ENCODE measurements at places on chromosomes 6 and 20.

- no peak for DNase-seq
These were observed 64.5 kb downstream of the EYA2 start for GRCh38 chr20:46959081-46959692.

- DNase-seq = no peak
These were observed 5.3 kb downstream of the NHLRC1 start for GRCh38 chr6:18117136-18117535.

- no peak for DNase-seq
These were observed 6.1 kb upstream of the TMEM200A start for GRCh38 chr6:130359736-130360135.

- DNase-seq = no peak
These were observed 124.1 kb upstream of the NEDD9 start for GRCh38 chr6:11356404-11357155.

DNA sequence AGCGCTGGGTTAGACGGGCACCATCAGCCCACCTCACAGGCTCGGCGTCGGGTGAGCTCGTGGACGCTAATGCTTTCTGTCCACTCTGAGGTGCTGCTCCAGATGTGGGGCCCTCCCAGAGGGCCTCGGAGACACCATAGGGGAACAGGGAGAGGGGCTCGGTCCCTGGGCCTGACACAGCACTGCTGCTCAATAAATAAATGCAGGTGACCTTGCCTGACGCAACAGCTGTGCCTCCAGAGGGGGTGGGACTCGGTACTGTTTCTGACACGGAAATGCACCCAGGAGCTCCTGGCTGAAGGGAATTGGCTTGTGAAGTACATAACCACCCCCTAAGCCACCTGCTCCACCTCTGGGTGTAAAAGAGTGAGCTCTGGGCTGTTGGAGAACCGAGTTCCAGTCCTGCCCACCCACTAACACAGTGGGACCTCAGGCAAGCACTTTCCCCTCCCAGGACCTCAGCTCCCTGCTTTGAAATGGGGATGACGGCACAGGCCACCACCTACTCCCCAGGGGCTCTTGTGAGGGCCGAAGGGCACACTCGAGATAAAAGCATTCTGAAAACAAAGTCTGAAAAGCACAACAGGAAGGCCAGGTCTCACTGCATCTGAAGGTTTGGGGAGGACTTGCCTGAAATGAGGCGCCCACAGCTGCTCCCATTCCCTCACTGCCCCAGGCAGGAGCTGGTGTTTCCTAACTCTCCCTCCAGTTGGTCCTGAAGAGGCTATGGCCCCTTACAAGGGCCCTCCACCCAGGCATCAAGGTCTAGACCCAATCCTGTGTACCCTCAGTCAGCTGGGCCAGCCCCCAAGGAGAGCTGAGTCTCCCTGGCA is 6.7 kb downstream of the KCNK15 start:
- no peak for DNase-seq

DNA sequence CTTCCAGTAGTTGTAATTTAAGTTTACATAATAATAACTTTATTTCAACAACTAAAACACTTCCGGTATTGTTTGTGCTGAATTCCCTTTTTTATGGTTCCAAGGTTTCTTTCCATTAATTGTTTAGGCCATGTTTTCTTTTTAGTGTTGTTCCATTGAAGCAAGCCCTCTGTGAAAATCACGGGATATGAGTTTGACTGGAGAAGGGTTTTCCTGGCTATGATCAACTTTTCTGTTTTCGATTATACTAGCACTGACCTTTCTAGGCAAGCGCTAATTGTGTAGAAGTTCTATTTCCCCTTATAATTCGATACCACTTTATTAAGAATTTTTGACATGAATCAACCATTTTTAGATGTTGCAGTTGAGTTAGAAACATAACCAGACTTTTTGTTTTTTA is 2.4 kb downstream of the LAMA2 start:
- DNase-seq = no peak

DNA sequence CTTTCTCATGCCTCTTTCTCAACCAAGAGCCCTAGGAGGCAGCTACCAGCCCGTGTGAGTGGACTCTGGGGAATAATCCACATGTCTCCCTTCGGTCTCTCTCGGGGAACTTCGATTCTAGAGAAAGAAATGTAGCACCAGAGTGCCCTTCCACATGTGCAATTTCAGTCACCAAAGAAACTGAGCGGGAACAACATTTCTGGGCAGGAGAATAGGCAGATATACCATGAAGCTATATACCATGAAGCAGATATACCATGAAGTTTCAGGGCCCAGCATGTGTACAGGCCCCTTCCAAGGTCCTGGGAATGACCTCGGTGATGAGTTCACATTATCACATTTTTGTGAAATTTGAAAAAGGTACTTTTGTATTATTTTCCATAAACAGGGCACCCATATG is 60.8 kb downstream of the PDE10A start:
- DNase-seq = no peak

- no peak for DNase-seq
These were observed 10.3 kb downstream of the ELOVL2 start for GRCh38 chr6:11033825-11034224.

- DNase-seq = no peak
These were observed 176.3 kb downstream of the ADGRG6 start for GRCh38 chr6:142478117-142478516.

DNA sequence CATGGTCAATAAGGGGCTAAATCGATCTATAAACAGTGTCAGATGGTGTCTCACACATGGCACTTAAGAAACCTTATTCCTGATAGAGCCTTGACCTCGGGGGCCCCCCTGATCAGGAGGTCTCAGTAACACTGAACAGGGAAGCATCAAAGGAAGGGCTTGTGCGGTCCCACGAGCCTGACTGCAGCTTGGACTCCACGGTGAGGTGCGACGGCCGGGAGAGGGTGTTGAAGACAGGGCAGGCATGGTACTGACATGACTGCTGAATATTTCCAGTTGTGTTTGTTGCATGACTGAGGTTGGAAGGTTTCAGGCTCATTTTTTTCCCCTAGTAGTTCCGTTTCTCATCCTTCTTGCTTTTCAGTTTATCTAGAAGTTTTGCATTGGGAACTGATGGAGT is 107.1 kb upstream of the JAG1 start:
- no peak for DNase-seq

- no peak for DNase-seq
These were observed 79.6 kb downstream of the CEP57L1 start for GRCh38 chr6:109174916-109175315.

DNA sequence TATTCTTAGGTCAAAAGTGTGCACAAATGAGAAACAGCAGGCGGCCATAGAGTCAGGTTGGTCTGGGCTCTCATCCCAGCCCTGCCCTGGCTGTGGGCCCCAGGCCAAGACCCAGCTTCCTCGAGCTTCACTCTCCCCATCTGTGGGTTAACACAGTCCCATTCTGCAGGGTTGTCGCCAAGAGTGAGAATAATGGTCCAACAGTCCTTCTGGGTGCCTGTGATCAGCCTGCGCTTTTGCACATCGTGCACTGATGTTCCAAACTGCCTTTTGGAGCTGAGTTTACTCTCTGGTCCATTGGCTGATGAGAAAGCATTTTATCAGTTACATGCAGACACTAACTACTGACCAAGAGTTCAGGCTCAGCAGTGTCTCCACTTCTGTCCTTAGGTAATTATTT is 82.6 kb downstream of the INSM1 start:
- DNase-seq = no peak

GRCh38 chr20:14764511-14765369 is 427.3 kb upstream of the FLRT3 start:
- DNase-seq = no peak

DNA sequence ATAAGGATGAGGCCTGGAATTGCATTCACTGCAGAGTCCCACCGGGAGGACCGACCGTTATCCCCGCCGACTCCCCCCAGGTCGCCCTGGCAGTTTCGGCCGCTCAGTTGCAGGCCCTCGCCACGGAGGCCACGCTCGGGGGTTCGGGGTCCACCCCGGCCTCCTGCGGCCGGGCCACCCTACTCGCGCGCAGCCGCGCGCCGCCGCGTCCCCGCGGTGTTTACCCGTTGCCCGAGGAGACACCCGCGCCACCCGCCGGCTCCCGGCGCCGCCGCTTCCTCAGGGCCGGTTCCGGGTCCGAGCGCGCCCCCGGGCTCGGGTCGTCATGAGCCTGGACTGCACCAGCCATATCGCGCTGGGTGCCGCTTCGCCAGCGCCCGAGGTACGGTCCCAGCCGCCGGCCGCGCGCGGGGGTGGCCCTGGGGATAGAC is at the start of gene CCDC170:
CCDC170 (plus strand) TSS at position 214 of the 431 bp plus-strand sequence; CDS start at position 326, 112 bp downstream.
- DNase-seq = no peak

GRCh38 chr6:104929353-104929752 is 27.6 kb upstream of the LIN28B start:
- DNase-seq = no peak

GRCh38 chr6:109008054-109008453 is 86.6 kb downstream of the SESN1 start:
- DNase-seq = no peak

GRCh38 chr6:121849477-121849876 is 414.0 kb downstream of the GJA1 start:
- DNase-seq = no peak

- peak; percentile 93 for DNase-seq
These were observed 658 bp downstream of the RIN2 start for GRCh38 chr20:19758501-19759331.

DNA sequence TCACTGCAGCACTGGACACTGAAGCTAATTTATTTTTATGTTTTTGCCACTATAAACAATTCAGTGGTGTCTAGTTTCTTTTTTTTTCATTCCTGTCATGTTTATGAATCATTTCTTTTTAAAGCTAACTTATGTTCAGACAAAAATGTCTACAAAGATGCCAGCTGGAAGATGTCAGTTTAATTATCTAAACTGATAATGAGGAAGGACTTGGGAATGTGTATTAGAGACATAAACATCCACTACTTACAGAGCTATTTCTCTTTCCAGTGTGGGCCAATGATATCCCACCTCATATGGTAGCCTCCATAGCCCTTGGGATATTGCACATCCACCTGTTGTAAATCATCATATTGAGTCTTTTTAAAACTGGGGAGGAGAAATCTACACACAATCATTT is 132.1 kb upstream of the FAM184A start:
- no peak for DNase-seq

- DNase-seq = no peak
These were observed 42.8 kb upstream of the RALGAPA2 start for GRCh38 chr20:20755231-20755630.

DNA sequence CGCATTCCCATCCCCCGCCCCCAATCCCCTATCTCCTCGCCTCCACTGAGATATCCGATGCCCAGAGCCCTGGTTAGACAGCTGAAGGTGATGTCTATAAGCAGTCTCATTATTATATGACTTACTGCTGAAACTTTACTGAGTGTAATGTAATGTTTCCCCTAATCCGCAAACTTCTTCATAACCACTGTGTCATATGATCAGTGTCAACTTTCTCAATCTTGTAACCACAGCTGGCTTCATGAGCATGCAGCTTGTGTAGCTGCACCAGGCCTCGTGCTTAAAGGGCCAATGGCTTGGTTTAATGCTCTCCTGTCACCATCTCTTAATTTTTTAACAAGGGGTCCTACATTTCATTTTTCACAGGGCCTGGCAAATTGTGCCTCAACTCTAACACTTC is 8.1 kb downstream of the ASIP start:
- no peak for DNase-seq

DNA sequence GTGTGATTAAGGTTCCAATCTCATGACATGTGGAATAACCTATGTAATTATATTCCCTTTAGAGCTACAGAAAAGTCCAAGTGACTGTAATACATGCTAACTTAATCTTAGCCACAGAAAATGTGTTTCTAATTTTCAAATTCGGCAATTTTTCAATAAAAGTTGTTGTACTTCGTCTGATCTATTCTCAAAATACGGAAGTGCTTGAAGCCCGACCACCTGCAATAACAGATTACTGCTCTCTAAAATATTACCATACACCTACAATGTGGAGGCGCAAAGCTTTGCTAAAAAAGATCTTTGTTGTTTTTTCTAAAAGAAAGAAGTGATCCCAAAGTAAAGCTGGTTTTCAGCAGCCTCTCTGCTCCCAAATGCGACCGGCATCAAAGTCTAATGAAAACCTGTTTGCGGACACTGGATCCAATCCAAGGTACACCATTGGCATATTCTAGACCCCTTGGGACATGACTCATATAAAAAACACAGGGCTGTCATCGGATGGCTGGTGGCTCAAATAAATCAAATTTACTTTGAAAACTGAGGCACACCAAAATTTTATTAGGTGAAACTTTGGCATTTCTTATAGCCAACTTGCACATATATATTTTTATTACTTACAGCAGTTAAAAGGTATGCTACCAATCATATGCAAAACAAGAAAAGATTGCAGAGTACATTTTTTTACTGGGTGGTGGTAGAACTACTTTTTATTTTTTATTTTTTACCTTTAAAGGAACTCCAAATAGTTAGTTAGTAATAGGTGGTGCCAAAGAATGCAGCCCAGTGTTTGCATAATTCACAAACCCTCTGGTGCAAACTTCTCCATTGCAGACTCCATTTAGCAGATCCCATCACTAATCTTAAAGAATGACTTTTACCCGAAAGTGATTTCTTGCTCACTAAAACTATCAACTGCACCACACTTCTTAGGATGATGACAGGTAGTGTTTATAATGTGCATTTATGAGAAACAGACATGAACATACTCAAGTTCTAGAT is 118.7 kb upstream of the TBX18 start:
- no peak for DNase-seq

GRCh38 chr20:31515775-31516107 is 1.5 kb downstream of the HM13 start:
- DNase-seq = no peak

- DNase-seq = no peak
These were observed 18.9 kb upstream of the SRSF6 start for GRCh38 chr20:43438578-43439316.

DNA sequence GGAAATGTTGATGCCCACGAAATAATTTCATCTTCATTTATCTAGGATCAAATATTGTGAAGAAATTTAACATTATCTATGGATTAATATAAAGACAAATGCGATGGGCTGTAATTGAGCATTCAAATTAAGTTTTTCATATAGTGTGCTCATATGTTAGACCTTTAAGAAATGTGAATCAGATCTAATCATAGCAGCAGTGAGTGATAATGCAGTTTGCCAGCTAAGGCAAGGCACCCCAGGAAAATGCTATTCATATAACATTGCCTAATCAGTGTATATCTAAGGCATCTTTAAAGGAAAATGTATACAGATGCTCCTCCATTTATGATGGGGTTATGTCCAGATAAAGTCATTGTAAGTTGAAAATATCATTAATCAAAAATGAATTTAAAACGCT is 135.2 kb downstream of the KCNQ5 start:
- DNase-seq = no peak

DNA sequence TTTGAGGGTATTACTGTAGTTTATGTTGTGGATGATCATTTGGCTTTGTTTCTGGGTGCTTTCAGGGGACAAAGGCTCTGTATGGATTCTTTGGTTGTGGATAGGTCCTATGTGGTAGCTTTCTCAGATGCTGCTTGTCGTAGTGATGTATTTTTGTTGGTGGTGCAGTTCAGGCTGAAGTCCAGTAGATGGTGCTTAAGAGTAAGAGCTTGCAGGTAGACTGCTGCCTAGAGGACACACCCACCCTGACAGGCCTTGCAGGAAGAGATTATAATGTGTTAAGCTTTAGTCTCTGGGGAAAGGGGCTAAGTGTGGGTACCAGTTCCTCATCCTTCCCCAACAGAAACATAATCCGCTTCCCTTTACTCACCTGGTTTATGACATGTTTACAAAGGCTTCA is 62.6 kb upstream of the ADGRB3 start:
- no peak for DNase-seq

Data from mesenteric fat pad (tissue), 1 donor.